HCT116 (cell line): ENCODE measurements at places on chromosomes 2 and 18. TPM values are rescaled to one million over a fixed set of nuclear protein-coding genes. Genes with fewer than 3 reads are reported as not detected.

STPG4 gene
- 10.6 TPM for total RNA-seq

GRCh38 chr2:238427435-238428162 lies 872 bp downstream of the ASB1 start:
- DNase-seq, result no peak

GRCh38 chr18:70709144-70709543 lies 420.3 kb downstream of the SOCS6 start:
- no peak for DNase-seq

DNA sequence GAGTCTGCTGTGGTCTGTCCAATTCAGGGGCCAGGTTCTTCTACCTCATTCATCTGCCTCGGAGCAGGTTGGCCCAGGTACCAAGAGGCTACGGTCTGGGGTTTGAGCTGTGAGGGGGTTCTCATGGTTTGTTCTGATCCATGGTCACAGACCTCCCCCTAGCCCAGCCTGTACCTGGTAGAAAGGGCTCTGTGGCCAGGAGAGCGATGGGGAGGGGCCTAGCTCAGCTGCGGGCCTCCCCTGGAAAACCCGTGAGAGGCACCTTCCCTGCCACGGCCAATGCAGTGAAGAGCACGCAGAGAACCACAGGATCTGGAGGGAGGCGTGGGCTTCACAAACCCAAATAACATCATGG lies 19.6 kb upstream of the ALLC start:
- DNase-seq, result no peak

SPP2 gene
- not detected for total RNA-seq

DNA sequence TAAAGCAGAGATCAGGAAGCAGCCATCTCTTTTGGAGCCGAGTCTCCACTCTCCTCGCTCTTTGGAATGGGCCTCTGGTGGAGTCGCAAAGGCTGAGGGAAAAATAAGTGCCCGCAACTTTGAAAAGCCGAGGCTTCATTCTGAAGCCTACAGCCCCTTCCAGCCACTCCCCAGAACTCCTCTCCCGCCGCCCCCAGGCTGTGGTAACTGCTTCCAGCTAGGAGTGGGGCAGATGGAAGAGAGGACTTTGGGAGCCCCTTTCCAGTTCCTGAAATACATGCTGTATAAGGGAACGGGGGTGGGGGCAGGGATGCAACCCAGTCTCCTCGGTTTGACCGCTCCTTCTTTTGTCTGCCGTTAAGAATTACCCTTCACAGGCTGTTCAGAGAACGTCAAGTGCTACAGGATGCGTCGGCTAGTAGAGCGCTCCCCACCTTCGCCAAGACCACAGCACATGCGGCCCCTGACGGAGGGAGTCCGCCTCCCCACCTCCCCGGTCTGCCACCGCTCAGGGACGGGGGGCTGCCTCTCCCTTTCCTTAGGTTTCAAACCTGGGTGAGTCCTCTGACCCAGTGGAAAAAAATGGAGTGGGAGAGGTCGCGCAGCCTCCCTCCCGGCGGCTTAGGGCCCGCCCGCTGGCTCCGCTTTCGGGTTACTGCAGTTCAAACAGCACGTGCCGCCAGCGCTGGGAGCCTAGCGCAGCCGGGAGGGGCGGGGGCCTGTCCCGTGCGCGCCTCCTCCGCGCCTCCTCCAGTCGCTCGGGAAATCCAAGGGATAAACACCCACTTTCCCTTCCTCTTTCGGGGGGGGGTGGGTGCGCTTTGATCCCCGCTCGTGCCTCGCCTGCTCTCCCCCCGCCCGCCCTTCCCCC lies 4.9 kb downstream of the CYP26B1 start:
- no peak for DNase-seq

DNA sequence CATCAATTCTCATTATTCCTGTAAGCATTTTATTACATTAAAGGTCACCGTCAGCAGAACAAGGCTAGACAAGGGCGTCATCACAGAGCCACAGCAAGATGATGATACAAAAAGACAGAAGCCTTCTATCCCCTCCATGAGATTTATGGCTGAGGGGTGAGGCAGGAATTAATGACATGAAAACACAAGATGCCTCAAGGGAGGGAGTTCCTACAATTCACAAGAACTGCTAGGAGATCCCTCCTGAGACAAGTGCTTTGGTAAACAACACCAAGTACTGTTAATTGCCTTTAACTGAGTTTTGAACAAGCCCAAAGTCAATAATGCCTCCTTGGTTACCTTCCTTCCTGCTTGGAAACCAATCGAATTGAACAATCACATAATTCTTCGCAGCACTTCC lies 14.1 kb downstream of the ADD2 start:
- no peak for DNase-seq

HOXD13 gene
- total RNA-seq, result not detected

LOXHD1 gene
- not detected for total RNA-seq

- DNase-seq, result no peak
Observed at GRCh38 chr2:9769171-9770005, 73.9 kb upstream of the TAF1B start.

SERPINB5 gene
- total RNA-seq, result 19.5 TPM

DNA sequence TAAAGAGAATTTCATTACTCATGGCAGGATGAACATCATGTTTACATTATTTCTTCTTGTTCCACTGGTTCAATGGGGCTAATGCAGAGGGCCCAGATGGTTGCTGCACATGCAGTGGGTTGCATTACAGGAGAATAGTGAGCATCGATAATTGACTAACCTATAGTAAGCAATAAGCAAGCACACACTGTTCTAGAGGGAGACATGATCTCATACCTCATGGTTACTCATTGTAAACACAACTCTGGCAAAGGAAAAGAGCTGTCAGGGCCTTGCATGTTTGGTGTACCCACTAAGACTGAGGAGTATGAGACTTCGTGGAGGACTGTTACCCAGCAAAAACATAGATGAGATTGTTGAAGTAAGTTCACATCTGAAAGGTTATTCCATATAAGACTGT lies 885.6 kb upstream of the VRK2 start:
- no peak for DNase-seq

DNA sequence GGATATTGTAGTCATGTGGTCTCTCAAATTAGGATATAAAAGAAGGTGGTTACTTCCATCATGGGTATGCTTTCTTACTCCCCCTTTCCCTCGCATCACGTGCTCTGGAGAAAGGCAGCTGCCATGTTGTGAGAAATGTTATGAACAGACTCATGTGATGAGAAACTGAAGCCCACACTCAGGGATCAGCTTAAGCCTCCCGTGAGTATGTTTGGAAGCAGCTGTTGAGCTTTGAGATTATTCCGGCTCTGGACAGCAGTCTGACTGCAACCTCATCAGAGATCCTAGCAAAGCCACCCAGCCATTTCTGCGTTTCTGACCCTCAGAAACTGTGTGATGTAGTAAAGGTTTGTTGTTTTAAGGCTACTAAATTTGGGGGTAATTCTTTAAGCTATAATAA lies 700.1 kb downstream of the ADCYAP1 start:
- DNase-seq, result no peak
